Pancreas (tissue), 10 donors: ENCODE measurements at places on chromosomes 1 and 21. TPM values are rescaled to one million over a fixed set of nuclear protein-coding genes. Genes with fewer than 3 reads are reported as not detected.

RGS7 gene
- total RNA-seq: 0.64 TPM

GRCh38 chr1:62178372-62178771 is 16.3 kb upstream of the L1TD1 start:
- no peak for DNase-seq

CASQ2 gene
- total RNA-seq: not detected

DNA sequence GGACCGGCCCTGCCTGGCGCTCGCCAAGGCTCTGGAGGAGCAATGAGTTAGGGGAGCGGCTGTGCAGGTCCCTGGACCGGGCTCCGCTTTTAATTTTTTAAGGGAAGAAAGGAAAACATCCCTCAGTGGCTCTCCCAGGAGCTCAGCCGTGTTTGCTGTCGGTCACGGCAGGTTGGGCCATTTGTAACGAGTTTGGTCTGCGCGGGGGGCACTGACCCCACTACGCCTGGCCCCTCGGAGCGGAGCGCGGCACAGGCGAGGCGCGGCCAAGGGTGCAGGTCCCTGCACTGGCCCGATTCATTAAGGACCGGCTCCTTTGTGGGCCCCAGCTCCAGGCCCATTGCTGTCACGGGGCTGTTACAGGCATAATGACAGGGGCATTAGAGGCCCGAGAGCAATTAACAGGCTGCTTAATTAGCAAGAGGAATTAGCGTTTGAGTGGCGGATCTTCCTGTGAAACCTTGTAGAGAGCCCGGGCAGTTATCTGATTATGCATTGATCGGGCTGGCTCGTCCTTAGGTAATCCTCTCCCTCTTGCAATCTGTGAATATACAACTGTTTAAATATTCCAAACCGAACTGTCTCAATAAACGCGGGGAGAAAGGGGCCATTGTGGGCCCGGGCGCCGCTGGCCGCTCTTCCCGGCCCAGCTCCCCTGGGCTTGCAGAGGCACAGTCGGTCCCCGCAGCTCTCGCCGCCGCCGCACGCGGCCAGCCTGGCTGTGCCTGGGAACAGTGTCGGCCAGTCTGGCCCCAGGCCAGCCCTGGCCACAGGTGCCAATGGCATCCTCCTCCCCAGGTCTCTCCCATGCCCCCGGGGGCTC is 56.8 kb downstream of the PRDM16 start:
- peak; percentile 87 for DNase-seq

CRYAA gene
- not detected for total RNA-seq

GRCh38 chr1:212597487-212597886 is 11.1 kb upstream of the ATF3 start:
- no peak for DNase-seq

IQCC gene
- total RNA-seq: 1.1 TPM

DNA sequence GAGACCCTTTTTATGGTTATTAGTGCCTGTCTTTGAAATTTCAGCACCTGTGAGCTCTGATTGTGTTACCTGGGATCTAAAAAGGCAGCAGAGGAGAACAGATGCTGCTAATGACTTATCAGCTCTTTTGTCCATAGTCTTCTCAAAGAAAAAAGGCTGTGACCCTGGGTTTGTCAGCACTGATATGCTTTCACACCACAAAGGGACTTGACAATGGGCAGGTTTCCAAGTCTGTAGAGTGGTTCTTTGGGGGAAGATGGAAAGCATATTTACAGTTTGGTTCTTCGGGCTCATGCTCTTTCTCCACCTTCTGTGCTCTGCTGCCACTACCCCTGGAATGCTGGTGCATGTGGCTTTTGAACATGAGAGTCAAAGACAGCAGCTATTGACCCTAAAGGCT is 32.0 kb downstream of the DNAJC6 start:
- no peak for DNase-seq

DNA sequence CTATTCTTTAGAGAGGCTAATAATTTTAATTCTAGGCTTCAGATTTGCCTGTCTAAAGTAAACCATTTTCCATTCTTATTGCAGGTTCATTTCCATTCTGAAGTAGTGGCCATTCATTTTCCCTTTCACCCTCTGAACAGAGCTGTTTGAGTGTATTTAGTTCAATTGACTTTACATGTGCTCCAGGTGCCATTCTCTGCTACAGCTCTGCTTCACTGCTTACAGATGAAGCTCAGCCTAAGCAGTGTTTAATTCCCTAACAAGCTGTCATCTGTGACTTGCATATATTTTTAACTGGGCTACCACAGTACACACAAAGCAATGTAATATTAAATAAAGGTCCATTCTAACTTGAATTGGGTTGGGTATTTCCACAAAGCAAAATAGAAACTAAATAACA is 1031.6 kb downstream of the KCNT2 start:
- no peak for DNase-seq
